ENCODE measurements at places on chromosomes 13 and 19. TPM values are rescaled to one million over a fixed set of nuclear protein-coding genes. Genes with fewer than 3 reads are reported as not detected.

The OSCAR gene
- total RNA-seq = 0.37 TPM

DNA sequence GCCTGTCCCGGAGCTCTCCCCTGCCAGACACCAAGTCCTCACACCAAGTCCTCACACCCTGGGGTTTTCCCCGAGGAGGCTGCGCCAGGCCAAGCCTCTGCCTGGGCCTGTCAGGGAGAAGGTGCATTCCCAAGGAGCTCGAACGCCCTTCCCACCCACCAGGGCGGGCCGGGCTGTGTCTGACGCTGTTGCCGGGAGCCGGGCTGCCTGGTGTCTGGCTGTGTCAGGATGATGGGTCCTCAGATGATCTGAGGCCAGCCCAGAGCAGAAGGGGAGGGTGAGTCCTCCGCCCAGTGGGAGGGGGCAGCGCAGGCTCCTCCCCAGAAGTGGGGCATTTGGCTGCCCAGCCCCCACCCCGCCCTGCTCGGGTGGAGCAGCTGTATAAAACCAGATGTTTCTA lies 2.3 kb upstream of the HAS1 start:
- peak; percentile 61 for DNase-seq
- no peak overlapping the region for H3K4me3 ChIP-seq
- no peaks in the 10 kb centered on the region for H3K4me1 ChIP-seq

DNA sequence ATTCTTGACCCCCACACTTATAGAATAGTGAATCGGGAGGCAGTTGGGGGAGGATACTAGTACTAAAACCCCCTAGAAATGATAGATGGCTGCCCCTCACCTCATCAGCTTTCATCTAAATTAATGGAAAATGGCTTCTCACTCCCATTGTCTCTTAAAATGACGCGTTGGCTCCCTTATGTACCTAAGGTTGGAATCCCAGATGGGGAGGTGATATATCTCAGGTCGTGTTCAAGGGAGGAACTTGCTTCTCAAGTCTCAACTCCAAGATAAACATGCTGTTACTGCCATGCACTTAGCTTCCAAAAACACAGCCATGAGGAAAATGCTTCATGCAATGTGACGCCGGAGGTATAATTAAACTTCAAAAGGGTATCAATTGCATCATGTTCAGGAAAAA lies 18.8 kb upstream of the UBE2L5 start:
- peaks cover 5% of the 10 kb centered on the region for H3K4me1 ChIP-seq
- no peak for DNase-seq
- H3K27ac ChIP-seq = no peak overlapping the region
- no peak overlapping the region for H3K4me3 ChIP-seq
- H3K27me3 ChIP-seq = no peaks in the 10 kb centered on the region

The PNMA8B gene
- 0.49 TPM for total RNA-seq

DNA sequence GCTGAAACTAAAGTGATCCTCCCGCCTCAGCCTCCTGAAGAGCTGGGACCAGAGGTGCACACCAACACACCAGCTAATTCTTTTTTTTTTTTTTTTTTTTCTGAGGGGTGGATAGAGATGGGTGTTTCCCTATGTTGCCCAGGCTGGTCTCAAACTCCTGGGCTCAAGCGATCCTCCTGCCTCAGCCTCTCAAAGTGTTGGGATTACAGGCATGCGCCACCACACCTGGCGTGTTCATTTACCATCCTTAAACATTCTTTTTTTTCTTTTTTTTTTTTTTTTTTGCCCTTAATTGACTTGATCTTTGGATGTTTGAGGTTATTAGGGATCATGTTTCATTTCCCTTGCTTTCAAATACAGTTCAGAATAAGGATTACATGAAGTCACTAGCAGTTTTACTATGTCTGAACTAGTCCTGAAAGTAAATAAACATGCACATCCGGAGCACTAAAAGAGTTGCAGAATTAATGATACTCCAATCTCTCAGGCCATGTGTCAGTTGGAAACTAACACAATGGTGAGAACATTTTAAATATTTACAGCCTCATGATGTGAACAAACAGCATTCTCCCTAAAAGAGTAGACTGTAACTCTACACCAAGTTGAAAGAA lies 10.2 kb downstream of the UTP14C start:
- peaks cover under 1% of the 10 kb centered on the region for H3K36me3 ChIP-seq
- no peaks in the 10 kb centered on the region for H3K4me1 ChIP-seq
- H3K27ac ChIP-seq = no peak overlapping the region
- no peaks in the 10 kb centered on the region for H3K27me3 ChIP-seq
- no peak overlapping the region for H3K4me3 ChIP-seq

GRCh38 chr13:76523740-76524340 lies 362.4 kb downstream of the KCTD12 start:
- no peaks in the 10 kb centered on the region for H3K27me3 ChIP-seq
- no peak overlapping the region for H3K27ac ChIP-seq
- no peaks in the 10 kb centered on the region for H3K4me1 ChIP-seq
- no peak overlapping the region for H3K4me3 ChIP-seq
- no peak for DNase-seq

The SULT2A1 gene
- total RNA-seq = not detected

DNA sequence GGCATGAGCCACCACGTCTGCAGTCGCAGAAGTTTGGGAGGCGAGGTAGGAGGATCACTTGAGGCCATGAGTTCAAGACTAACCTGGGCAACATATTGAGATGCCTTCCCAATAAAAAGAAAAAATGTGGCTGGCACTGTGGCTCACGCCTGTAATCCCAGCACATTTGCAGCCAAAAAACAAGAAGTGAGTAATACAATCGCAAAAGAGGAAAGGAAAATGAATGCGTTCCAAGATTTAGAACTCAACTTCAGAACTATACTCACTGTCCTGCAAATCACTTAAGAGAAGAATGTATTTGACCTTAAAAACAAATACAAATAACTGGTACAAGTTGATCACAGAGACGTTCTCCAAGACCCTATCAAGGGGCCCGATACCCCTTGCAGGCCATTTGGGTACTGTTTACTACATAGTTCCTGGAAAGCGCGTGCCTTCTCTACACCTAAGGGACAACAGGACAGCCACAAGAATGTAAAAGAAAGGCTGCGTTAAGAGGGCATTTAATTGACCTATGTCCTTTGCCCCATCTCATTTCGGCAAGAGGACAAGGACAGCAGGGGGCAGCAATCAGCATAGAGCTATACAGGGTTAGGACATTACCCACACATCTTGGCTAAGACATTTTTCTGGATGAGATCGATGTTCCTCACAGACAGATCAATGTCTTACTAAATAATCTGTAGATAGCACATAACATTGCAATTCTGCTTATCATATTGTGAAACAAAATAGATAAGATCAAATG lies 41.3 kb downstream of the FLT3 start:
- H3K27me3 ChIP-seq = peaks cover 5% of the 10 kb centered on the region
- no peaks in the 10 kb centered on the region for H3K36me3 ChIP-seq
- H3K27ac ChIP-seq = no peak overlapping the region
- no peaks in the 10 kb centered on the region for H3K4me1 ChIP-seq

Data from heart left ventricle (tissue), 16 donors.